ENCODE measurements at places on chromosomes 13 and 19. TPM values are rescaled to one million over a fixed set of nuclear protein-coding genes. Genes with fewer than 3 reads are reported as not detected.

Gene GSX1
- total RNA-seq = not detected

Gene ARHGAP45
- total RNA-seq = 220 TPM

Gene LSM14A
- total RNA-seq = 129 TPM

Gene SELENOV
- not detected for total RNA-seq

Gene CPT1C
- total RNA-seq = 0.84 TPM

Gene CRB3
- 1.8 TPM for total RNA-seq

Gene ZNF578
- 1.9 TPM for total RNA-seq

GRCh38 chr19:3798137-3798536 lies 12.0 kb upstream of the MATK start:
- no peak for DNase-seq

GRCh38 chr19:1400281-1401137 lies 833 bp downstream of the GAMT start:
- DNase-seq = no peak

DNA sequence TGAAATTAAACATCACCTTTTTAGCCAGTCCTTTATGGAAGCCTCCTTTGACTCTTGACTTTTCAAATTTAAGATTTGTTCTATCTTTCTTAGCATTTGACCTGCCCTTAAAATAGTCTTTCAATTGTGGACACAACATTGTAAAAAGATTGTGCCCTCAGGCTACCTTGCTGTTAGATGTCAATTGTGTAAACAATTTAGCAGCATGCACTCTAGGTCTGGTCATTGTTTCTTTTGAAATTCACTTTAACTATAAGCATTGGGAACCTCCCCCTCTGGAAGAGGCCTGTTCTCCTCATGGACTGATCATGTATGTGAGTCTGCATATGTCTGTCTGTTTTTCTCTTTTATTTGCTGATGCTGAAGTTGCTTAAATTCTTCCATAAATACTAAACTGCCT lies 31.5 kb upstream of the PABPC3 start:
- no peak for DNase-seq

GRCh38 chr13:94537740-94538630 lies 58.0 kb downstream of the TGDS start:
- DNase-seq = no peak

DNA sequence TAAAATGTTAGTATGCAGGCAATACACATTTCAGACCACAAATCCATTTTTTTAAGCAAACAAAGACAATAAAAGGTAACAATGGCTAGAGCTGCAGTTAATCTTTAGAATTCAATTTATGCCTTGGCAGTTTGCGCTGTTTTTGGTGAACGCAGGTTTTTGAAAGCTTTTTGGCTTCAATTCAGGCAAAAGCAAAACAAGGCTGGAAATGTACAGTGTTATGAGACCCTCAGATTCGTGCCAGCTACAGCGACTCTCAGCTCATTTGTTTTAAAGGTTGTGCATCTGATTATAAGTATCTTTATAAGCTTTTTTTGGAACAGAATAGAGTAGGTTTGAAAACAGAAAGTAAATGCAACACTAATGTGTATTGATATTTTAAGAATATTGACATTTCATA lies 63.6 kb upstream of the SOX1 start:
- DNase-seq = no peak

DNA sequence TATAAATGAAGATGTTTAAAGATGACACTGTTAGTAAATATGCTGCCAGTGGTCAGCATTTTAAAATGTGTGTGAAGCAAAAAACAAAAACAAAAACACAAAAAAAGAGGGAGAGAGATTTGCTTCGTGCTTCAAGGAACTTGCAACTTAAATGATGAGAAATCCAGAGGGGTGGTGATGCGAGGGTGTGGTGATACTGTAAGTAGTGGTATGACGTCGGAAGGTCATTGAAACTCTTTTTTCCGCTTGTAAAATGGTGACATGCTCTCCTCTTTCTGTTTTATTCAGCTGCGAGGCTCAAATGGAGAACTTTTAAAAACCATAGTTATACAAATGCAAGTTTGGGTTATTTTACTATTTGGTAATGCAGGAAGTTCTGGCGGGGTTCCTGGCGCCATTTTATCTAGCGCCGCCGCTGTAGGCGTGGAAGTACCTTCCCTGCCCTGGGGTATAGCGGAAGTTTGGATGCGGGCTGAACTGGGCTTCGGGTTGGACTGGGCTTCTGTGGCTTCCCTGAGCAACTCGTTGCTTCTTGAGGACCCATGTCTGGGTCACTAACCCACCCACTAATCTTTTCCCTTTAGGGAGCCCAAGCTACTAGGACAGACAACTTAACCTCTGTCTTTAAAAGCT lies 34.8 kb downstream of the DGKH start:
- DNase-seq = no peak

GRCh38 chr13:28245465-28245864 lies 107.1 kb downstream of the PAN3 start:
- DNase-seq = no peak

- DNase-seq = no peak
Observed at GRCh38 chr19:40646743-40647254, 43.7 kb downstream of the NUMBL start.
